ENCODE measurements at places on chromosomes 16 and 17. TPM values are rescaled to one million over a fixed set of nuclear protein-coding genes. Genes with fewer than 3 reads are reported as not detected.

Gene IRF8
- total RNA-seq, result 17.5 TPM

Gene RAB26
- total RNA-seq, result 0.58 TPM

Gene MKS1
- 28.7 TPM for total RNA-seq

Gene RUNDC1
- total RNA-seq, result 11.7 TPM

Gene VWA3A
- 1.6 TPM for total RNA-seq

Gene ZNF205
- 19.0 TPM for total RNA-seq

Gene ADORA2B
- total RNA-seq, result 1.8 TPM

Gene JMJD8
- 50.0 TPM for total RNA-seq

Gene HCRT
- not detected for total RNA-seq

Gene IRX3
- total RNA-seq, result 18.9 TPM

Gene LPO
- total RNA-seq, result not detected

Gene NUDT21
- 162 TPM for total RNA-seq

Gene KRT33A
- 0.12 TPM for total RNA-seq

Gene CDK3
- 7.3 TPM for total RNA-seq

Gene NTN1
- total RNA-seq, result 11.3 TPM

Gene ZSWIM7
- total RNA-seq, result 18.3 TPM

Gene LYZL6
- total RNA-seq, result not detected

Gene MYL4
- total RNA-seq, result 45.8 TPM

Gene CSNK2A2
- 36.6 TPM for total RNA-seq

Gene RBFOX1
- total RNA-seq, result 9.0 TPM

Gene ZG16
- total RNA-seq, result not detected

Gene PIK3R5
- 5.4 TPM for total RNA-seq

Gene TBC1D3G
- total RNA-seq, result 0.29 TPM

Gene GLIS2
- 23.4 TPM for total RNA-seq

Gene KCNH4
- not detected for total RNA-seq

Gene BAIAP3
- 12.2 TPM for total RNA-seq

Gene KCNJ12
- total RNA-seq, result 11.3 TPM

Gene WNT9B
- total RNA-seq, result 53.8 TPM

Gene AOC2
- 1.6 TPM for total RNA-seq

Gene GRAPL
- total RNA-seq, result 3.0 TPM

Gene ACAP1
- total RNA-seq, result 4.8 TPM
